Transverse colon (tissue), 4 donors: ENCODE measurements at places on chromosomes 1 and 21.

DNA sequence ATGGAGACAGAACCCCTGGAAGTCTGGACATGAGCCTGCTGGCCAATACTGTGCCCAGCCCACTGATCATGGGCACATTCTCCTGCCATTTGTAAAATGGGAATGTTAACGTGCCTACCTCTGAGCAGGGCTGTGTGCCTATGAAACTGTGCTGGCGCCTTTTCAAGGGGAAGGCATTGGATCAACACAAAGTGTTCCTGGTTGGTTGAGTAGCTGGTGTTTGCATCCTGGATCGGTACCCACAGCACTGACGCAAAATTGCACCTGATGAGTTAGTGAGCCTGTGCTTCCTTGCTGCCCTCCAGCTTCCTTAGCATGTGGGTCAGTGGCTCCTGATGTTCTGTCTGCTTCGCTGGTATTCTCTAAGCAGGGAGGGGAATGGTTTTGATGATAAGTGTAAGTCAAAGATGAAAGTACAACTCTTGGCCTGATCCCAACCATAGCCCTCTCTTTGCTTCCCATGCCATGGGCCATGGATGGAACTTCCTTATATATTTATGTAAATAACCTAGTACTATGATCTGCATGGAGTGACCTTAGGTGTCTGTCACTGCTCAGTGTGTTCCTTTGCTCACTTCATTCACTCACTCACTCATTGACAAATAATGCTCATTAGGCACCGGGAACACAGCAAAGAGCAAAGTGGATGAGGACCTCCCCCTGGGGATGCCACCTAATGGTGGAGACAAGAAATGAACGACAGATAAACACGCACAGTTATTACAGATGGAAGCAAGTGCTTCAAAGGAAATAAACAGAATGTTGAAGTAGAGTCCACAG is 22.7 kb downstream of the MAB21L3 start:
- DNase-seq, result no peak
- H3K4me1 ChIP-seq, result no peaks in the 10 kb centered on the region
- H3K27me3 ChIP-seq, result no peaks in the 10 kb centered on the region
- H3K27ac ChIP-seq, result no peak overlapping the region

- no peaks in the 10 kb centered on the region for H3K4me1 ChIP-seq
- no peak overlapping the region for H3K4me3 ChIP-seq
- H3K36me3 ChIP-seq, result no peaks in the 10 kb centered on the region
- no peak for DNase-seq
- no peak overlapping the region for H3K27ac ChIP-seq
Measured at GRCh38 chr1:157319567-157319966, 181.4 kb upstream of the ETV3 start.

DNA sequence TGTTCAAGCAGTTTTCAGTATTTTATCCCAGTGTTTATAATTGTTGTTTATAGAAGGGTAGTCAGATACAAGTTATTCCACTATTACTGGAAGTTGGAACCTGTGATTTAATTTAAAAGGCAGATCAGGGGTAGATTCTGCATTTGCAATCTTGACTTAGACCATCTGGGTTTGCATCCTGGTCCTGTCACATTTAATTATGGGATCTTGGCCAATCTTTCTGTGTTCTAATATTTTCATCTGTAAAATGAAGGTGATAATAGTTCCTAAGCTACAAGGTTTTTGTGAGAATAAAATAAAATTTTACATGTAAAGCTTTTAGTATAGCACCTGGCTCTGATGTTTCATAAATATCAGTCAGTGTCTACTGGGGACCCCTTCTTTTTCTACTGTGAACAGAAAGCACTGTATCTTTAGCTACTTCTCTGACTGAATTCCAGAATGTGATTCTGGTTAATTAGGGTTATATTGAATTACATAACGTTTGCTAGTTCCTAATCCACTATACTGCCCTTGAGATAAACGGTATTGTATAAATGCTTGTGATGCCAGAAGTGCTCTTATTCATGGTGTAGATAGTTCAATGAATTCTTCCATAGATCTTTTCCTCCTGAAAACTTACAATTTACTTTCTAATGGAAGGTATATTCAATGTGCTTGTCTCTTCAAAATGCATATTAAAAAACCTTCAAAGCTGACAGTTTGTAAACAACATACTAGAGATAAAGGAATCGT is 131.0 kb downstream of the KCNK1 start:
- no peaks in the 10 kb centered on the region for H3K36me3 ChIP-seq
- no peaks in the 10 kb centered on the region for H3K4me1 ChIP-seq
- no peaks in the 10 kb centered on the region for H3K27me3 ChIP-seq
- no peak for DNase-seq
- H3K4me3 ChIP-seq, result no peak overlapping the region
- H3K27ac ChIP-seq, result no peak overlapping the region

DNA sequence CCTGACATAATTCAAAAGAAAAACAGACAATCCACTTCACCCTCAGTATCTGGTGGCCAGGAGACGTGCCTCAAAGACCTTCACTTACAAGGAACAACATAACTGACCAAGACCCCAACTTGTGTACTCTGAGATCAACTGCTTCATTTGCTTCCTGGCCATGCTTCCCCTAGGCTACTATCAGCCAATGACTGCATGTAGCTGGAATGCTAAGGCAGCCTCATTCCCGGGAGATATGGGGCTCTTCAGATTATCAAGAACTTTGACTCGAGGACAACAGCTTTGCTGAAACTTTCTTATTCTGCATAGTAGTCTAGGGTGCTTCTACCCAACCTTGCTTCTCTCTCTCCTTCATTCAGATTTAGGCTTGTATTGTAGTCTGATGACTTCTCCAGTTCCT is 11.7 kb upstream of the UCK2 start:
- no peaks in the 10 kb centered on the region for H3K36me3 ChIP-seq
- no peak for DNase-seq
- H3K4me1 ChIP-seq, result no peaks in the 10 kb centered on the region
- no peaks in the 10 kb centered on the region for H3K27me3 ChIP-seq

DNA sequence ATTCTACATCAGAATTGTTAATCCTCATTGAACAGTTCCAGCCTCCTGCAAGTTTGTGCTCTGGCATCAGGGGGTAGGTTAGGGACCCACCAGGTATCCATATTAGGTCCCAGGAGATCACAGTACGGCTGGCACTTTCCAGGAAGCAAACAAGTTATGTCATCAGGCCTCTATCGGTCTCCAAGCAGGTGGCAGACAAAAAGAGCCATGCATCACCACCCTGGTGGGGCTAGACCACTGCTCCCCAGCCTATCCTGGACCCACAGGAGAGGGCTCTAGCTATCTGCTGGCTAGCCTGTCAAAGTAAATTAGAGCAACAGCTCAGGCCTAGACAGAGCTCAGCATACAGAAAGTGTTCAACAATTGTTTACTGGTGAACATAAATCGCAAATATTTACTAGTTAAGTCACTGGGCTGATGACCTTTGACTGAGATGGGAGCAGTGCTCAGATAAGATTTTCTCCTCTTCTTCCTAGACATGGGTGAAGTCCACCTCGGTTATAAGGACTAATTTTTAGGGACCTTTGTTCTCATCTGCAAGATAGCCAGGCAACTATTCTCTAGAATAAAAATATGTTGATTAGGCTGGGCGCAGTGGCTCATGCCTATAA is 6.4 kb downstream of the NUAK2 start:
- peaks cover 6% of the 10 kb centered on the region for H3K36me3 ChIP-seq
- H3K27ac ChIP-seq, result peak overlapping the region; percentile 90
- H3K4me1 ChIP-seq, result peaks cover 64% of the 10 kb centered on the region
- H3K4me3 ChIP-seq, result no peak overlapping the region

DNA sequence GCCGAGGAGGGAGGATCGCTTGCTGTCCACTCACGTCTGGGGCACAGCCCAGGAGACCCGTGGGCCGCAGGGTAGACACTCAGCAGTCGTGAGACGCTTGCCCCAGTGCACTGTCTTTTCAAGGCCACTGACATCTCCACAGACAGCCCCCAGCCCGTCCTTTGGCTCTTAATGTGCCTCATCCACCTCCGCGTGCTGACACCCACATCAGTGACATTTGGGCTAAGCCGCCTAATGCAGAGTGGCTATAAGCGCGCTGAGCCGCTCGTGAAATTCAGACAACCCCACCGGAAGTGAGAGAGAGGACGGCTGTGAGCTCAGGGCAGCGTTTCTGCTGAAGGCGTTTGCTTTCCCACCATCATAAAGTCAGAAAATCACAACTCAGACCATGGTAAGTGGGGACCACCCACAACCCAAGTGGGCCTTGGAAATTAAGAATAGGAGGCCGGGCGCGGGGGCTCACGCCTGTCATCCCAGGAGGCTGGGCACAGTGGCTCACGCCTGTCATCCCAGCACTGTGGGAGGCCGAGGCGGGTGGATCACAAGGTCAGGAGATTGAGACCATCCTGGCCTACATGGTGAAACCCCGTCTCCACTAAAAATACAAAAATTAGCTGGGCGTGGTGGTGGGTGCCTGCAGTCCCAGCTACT is 8.4 kb downstream of the SLC35E2B start:
- no peak overlapping the region for H3K27ac ChIP-seq
- H3K27me3 ChIP-seq, result no peaks in the 10 kb centered on the region
- peaks cover 4% of the 10 kb centered on the region for H3K4me1 ChIP-seq
- no peak overlapping the region for H3K4me3 ChIP-seq
- H3K36me3 ChIP-seq, result no peaks in the 10 kb centered on the region

DNA sequence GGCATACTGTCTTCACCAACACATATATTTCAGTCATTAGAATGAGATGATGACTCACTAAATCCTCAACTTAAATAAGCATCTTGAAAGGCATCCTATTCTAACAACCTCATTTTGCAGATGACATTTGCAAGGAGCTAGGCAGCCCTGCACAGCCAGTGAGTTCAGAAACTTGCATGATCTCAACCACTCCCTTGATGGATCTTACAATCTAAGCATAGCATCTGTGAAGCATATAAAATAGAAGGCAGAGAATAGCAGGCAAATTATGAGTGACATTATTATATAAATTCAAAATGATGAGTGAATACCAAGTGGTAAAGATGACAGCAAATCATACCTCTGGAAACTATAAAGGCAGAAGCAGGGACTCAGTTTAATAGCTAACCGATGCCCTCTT is 31.6 kb downstream of the KRTAP20-3 start:
- H3K4me3 ChIP-seq, result no peak overlapping the region
- no peaks in the 10 kb centered on the region for H3K27me3 ChIP-seq
- no peaks in the 10 kb centered on the region for H3K4me1 ChIP-seq
- no peaks in the 10 kb centered on the region for H3K36me3 ChIP-seq
- no peak for DNase-seq

DNA sequence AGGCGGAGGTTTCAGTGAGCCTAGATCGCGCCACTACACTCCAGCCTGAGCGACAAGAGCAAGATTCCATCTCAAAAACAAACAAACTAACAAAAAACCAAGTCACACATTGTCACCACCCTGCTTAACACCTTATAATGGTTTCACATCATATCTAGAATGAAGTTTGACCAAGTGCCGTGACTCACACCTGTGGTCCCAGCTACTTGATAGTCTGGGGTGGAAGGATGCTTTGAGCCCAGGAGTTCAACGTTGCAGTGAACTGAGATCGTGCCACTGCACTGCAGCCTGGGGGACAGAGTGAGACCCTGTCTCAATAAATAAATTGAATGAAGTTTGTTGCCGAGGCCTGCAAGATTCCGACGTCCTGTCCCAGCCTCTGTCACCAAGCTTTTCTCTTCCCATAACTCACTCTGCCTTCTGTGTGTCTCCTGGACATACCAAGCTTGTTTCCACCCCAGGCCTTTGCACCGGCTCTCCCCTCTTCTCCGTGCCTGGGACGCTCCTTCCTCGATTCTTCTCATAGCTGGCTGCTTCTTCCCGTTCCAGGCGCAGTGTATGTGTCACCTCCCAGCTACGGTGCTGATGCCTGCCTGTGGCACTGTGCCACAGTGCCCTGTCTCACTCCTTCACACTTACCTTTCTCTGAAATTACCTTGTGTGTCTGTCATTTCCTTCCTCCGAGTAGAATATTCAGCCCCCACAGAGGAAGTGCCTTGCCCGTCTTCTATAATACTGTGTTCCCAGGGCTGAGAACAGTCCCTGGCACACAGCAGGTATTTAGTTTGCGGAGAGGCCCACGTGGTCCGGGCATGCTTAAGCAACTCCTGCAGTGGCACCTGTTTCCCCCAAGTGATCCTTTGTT is 3.8 kb upstream of the SELENON start:
- no peaks in the 10 kb centered on the region for H3K36me3 ChIP-seq
- peaks cover 15% of the 10 kb centered on the region for H3K4me1 ChIP-seq
- no peak overlapping the region for H3K4me3 ChIP-seq

DNA sequence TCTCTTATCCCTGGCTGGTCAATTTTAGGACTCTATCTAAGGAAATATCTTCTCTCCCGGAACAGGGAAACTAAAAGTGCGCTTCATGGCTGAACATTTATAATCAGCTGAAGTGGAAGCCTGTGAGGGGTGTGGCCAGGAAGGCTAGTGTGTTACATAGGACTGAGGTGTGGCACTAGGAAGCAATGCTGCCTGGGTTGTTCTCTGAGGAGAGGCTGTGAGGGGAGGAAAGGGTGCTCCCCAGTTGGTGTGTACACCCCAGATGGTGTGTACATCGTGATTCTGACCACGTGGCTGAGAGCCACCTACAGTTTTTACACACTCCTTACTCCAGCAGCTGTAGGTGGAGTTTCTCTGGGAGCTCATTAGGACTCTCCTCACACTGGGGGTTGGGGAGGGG is 16.3 kb downstream of the NTPCR start:
- peak overlapping the region; percentile 47 for H3K27ac ChIP-seq
- H3K4me1 ChIP-seq, result no peaks in the 10 kb centered on the region
- H3K36me3 ChIP-seq, result no peaks in the 10 kb centered on the region
- DNase-seq, result peak; percentile 77
- no peaks in the 10 kb centered on the region for H3K27me3 ChIP-seq

DNA sequence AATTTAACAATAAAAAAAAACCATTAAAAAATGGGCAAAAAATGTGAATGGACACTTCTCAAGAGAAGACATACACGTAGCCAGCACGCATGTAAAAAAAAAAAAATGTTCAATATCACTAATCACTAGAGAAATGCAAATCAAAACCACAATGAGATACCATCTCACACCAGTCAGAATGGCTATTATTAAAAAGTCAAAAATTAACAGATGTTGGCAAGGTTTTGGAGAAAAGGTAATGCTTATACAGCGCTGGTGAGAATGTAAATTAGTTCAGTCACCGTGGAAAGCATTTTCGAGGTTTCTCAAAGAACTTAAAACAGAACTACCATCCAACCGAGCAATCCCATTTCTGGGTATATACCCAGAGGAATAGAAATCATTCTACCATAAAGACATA is 1091.5 kb upstream of the B3GALT2 start:
- no peaks in the 10 kb centered on the region for H3K4me1 ChIP-seq
- no peak for DNase-seq
- no peaks in the 10 kb centered on the region for H3K36me3 ChIP-seq
- H3K27me3 ChIP-seq, result no peaks in the 10 kb centered on the region

GRCh38 chr21:45589686-45590245 is 47.5 kb upstream of the SLC19A1 start:
- H3K36me3 ChIP-seq, result no peaks in the 10 kb centered on the region
- H3K4me1 ChIP-seq, result peaks cover 15% of the 10 kb centered on the region
- H3K4me3 ChIP-seq, result peak overlapping the region; percentile 36
